Heart left ventricle (tissue), 16 donors: ENCODE measurements at places on chromosomes 12 and 14.

- DNase-seq = no peak
Observed at GRCh38 chr14:95711476-95712176, 2.3 kb downstream of the TCL1A start.

DNA sequence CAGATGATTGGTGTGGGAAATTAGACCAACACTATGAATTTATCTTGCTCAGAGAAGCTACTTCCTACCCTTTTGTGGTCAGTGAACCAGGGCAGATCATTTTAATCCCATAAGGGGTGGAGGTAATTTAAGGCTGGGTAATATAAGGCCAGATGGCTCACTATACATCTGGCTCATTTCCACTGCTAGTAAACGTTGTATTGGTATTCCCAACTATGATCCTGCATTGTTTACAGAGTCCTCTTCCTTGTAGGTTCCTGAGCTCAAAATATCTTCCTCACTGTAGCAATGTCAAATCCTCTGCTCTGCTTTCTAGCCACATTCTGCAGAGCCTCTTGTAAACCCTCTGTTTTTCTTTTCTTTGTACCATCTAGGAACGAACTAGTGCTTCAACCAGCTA is 93.0 kb upstream of the MGAT4C start:
- no peak for DNase-seq

GRCh38 chr14:74582910-74583581 is 29.0 kb downstream of the LTBP2 start:
- DNase-seq = no peak

DNA sequence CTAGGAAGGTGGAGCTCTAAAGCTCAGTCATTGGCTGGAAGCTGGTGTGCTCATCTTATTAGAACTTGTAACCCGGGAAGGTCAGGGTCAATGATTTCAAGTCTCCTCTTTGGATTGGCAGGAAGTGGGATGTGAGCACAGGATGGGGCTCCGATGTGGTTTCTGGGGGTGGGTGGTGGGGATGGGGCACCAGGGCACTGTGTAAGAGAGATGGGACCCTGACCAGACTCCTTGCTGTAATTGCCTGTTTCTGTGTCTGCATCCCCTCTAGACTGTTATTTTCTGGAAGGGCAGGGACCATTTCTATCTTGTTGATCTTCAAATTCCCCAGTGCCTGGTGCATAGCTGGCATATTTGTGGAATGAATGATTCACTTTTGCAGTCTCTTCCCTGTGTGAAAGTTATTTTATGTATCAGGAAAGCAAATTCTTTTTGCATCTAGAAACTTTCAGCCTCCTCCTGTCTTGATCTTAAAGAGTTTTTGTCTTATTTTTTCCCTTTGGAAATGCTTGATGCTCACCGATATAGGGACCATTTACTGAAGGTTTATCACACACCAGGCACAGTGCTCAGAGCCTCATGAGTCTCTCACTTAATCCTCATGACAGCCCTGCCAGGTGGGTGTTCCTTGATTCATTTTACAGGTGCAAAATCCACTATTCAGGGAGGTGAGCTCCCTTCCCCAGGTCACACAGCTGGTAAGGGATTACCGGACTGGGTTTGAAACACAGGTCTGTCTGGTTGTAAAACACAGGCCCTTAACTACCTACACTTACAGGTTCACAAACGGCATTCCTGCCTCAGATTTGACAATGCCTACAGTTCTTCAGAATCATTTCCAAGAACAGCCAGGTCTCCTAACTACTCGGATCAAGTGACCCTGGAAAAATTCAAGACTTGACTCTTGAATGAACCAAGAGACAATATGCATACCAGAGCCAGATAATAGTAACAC is 86.9 kb upstream of the IGF1 start:
- DNase-seq = no peak

DNA sequence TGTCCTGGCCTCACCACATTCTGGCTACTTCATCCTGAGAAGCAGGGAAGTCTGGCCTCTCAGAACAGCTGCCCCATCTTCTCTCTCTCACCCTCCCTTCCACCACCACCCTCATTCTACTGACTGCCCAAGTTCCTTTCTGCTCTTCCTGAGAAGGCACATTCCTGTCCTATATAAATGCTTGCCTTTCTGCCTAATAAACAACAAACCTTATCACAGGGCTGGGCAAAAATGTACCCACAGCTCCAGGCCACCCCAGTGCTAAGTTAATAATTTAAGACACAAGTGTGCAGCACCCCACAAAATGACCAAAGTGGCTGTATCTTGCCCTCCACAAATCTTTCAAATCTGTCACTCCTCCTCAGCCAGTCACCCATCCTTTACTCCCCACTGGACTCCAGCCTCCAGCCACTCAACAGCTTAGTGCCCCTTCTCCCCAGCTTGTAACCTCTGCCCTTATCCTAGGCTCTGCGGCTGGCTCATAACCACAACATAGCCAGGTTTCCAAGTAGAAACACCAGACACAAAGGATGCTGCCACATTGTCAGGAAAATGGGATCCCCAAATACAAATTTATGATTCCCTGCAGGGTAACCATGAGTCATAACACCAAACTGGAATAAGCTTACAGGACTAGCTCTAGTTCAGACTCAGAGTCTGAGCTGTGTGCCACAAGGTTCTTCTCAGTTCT is 15.0 kb downstream of the OXA1L start:
- DNase-seq = no peak

DNA sequence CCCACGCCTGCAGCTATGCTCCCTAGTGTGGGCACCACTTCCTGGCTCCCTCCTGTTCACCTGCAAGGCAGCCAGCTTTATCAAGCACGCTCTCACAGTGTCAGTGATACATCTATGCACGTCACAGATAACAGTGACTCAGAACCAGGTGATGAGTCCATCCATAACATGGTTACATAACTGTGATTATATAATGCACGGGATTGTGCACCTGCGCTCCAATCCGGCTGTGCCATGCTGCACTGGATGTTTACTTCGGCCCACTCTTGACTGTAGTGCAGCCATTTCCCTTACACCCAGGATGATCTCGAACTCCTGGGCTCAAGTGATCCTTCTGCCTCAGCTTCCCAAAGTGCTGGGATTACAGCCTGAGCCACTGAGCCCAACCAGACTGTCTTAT is 38.4 kb upstream of the CEP83 start:
- DNase-seq = no peak

DNA sequence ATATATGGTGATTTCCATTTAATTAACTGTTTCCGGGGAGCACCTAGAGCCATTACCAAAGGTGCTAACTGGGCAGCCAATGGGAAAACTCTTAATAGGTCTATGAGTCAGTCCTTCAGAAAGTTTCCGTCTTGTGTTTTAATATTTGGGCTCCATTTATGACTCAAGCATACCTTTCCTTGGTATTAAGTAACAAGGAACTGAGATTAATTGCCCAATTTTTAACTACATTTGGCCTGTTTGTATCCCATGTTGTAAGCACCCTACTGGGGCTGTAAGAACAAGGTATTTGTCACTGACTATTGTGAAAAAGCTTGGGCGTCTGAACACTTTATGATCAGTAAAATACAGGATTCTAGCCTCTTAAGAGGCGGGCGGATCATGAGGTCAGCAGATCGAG is 62.8 kb upstream of the FOXN3 start:
- DNase-seq = no peak

DNA sequence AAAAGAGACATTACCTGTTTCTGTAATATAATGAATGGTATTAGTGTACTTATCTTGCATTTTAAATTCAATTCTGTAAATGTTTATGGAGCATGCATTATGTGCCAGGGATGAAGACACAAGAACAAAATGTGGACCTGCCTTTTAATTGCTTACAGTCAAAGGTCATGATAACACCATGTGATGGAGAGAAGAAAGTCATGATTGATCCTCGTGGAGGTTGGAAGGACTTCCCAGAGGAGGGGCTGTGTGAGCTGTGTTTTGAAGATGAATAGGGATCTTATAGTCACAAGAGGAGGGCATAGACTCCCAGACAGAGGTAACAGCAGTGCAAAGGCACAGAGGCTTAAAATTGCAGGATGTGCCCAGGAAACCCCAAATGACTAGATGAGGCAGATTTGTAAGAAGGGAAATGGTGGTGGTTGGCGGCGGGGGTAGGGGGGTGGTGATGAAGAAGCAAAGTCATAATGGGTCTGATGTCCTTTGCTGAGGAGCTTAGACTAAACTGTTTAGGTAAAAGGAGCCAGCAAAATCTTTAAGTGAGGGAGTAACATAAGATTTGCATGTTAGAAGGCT is 151.5 kb downstream of the PRKCH start:
- DNase-seq = no peak

GRCh38 chr14:83421711-83422110 is 1888.1 kb upstream of the SEL1L start:
- no peak for DNase-seq

- no peak for DNase-seq
Observed at GRCh38 chr14:97218691-97219430, 421.7 kb downstream of the VRK1 start.

DNA sequence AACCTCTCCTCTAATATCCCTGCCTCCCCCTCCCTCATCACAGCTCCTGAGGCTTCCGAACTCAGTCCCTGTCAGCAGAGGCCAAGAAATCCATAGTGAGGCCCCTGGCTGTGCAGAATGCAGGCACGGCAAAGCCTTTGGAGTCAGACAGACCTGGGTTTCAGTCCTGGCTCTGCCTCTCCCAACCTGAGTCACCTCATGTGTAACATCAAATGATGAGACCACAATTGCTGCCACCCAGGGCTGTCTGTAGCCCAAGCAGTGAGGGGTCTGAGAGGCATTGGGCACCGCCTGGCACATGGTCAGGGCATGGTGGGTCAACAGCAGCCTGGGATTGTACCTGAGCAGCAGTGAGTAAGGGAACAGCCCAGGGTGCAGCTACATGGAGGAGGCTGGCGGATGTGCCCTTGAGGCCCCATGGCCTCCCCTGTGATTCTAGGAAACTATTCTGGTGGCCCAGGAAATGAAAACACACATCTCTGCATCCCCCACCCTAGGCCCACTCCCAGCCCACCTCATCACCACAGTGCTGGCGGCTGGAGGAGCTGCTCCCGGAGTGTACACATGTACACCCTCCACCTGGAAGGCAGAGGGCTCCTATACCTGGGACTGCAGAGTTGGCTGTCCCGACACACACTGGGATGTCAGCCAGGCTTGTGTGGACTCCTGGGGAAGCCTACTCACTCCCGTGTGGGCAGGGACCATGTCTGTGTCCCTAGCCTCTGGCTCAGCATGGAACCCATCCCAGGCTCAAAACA is 7.7 kb downstream of the ANKRD33 start:
- peak; percentile 54 for DNase-seq

DNA sequence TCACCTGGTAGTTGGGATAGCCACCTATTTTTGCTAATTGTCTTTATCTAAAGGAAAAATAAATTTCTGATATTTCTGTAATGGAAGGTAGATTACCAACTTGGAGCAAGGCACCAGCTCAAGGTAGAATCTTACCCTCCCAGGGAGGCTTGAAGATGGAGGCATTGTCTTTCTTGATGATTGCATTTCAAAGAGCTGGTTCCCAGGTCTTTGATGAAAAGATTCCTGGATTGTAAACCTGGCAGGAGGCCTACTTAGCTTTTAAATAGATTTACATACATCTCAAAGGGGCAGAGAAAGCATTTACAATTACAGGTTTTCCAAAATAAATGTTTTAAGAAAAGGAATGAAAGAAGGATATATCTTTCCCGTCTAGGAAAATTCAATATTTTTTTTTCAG is 729.2 kb downstream of the LRFN5 start:
- no peak for DNase-seq

DNA sequence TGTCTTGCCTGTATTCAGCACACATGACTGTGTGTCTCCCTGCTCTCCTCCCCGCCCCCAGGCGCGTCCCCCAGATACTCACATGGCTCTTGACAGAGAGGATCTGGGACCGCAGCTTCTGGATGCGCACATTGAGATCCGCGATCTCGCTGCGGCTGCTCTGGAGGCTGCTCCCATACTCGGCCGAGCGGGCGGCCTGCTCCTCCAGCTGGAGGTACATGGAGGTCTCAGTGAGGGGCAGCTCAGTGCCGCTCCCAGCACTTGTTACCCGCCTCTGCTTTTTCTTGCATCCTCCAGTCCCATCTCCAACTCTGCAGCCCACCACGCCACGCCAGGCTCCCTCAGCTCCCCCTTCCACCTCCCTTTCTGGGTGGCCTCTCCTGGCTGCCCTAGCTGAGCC is 18.9 kb downstream of the KRT80 start:
- no peak for DNase-seq

- DNase-seq = no peak
Observed at GRCh38 chr12:62335796-62336195, 75.6 kb downstream of the USP15 start.

- DNase-seq = no peak
Observed at GRCh38 chr14:72855913-72856312, 38.0 kb downstream of the DPF3 start.

GRCh38 chr12:4106621-4107020 is 166.9 kb upstream of the CCND2 start:
- DNase-seq = no peak

DNA sequence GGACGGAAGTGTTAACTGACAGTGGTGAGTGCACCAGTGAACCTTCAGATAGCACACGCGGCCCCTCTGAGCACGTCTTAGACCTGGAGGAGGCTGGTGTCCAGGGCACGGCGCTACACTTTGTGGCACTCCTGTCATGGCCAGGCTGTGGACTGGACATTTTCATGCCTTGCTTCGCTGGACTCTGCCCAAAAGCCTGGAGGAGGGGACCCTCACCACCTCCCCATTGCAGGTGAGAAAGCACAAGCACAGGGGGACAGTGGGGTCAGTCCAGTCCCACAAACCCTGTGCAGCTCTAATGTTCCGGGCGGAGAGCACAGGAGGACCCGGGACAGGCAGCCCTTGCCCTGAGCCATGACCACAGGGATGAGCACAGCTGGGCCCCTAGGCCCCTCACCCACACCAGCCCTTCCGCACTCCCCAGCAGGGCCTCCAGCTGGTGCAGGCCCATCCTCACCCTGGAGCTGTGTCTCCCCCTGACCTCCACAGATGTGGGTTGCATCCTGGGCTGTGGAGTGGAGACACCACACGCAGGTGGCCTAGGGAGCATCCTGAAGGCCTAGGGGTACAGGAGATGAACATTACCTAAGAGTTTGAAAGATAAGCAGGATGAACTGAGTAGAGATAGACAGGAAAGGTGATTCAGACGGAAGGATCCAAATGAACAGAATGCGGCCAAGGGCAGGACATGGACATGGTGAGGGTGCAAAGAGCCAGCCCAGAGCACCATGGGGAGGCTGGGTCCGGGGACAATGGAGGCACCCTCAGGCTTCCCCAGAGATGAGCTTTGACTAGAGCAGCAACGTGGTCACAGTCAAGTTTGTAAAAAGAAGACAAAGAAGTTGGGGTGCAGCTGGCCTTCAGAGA is 132.8 kb downstream of the BCL11B start:
- peak; percentile 13 for DNase-seq

DNA sequence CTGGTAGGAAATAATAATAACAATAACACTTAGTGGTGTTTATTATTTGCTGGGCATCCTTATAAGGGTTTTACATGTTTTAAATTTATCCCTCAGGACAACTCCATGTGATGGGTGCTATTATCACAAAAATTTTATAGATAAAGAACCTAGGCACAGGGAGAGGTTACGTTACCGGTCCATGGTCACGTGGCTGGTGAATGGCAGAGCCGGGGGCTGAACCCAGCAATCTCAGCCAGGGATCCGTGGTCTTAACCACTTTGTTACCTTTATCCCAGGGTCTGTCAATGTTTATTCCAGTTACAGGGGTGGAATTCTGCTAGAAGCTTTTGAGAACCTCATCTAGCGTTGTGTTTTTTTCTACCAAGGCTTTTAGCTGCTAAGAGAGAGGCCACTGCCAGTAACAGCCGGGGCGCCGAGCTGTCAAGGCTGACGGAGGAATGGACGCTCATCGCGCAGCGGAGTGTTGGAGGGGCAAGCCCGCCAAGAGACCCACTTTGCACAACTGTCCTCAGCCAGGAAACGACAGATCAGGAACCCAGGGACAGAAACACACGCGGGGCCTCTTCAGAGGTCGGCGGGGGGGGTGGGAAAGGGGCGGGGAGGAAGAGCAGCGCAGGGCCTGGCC is 418 bp downstream of the AMN1 start:
- peak; percentile 48 for DNase-seq
